Stimulated activated CD8-positive, alpha-beta memory T cell treated with anti-CD3 and anti-CD28 coated beads, Interleukin-4, amount 100 ng/mL, for 24 hours (primary cell): ENCODE measurements at places on chromosomes 3 and 15.

DNA sequence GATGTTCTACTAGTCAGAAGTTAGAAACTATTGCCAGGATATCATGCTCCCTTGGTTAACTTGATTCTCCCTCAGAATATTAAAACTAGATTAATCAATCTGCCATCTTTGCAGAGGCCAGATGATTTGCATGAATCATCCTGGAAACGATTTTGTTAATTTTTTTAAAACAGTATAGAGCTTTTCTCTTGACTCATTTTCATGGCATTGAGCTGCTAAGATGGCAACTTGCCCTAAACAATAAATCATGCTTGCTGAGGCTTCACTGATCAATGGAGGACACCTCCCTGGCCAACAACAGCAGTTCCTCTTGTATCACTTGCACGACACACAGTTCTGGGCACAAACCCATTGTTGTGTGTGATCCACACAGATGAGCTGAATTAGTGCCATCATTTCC, 109.1 kb downstream of the COL6A6 start:
- DNase-seq, result no peak

- DNase-seq, result no peak
Measured at GRCh38 chr3:67167481-67167880, 169.4 kb downstream of the KBTBD8 start.

- no peak for DNase-seq
Measured at GRCh38 chr15:41981371-41982132, 9.2 kb upstream of the EHD4 start.

DNA sequence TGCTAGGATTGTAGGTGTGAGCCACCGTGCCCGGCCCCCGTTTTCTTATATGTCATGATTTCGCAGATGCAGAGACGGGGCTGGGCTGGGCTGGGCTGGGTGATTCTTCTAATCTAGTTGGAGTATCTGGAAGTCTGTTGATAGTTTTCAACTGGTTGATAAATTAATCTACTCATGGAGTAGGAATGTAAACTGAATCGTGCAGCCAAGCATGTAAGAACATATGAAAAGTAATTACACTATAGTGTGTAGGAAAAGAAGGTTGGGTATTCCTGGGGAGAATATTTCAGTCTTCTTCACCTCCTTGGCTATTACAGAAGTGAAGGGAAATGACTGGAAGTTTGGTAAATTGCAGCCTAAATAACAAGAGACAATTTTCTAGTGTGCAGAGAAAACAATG, 82.6 kb upstream of the MAGI1 start:
- no peak for DNase-seq

DNA sequence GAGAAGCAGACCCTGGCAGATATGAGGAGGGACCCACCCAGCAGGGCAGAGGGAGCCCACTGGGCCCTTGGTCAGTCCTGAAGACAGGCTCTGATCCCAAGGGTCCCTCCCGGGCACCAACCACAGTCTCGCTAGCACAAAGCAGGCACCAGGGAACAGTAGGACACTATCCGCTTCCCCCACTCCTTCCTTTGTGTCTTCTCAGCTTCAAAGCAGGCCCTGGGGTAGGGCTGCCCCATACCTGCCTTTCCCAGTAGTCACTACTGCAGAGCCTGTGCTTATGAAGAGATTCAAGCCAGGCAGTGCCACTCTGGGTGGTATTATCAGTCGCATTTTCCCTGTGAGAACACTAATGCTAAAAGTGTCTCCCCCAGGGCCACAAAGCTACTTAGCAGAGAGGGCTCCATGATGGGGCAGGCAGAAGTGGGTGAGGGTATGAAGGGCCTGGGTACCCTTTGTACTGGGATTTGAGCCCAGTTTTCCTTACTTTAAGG, 32.7 kb downstream of the SRPRB start:
- no peak for DNase-seq

DNA sequence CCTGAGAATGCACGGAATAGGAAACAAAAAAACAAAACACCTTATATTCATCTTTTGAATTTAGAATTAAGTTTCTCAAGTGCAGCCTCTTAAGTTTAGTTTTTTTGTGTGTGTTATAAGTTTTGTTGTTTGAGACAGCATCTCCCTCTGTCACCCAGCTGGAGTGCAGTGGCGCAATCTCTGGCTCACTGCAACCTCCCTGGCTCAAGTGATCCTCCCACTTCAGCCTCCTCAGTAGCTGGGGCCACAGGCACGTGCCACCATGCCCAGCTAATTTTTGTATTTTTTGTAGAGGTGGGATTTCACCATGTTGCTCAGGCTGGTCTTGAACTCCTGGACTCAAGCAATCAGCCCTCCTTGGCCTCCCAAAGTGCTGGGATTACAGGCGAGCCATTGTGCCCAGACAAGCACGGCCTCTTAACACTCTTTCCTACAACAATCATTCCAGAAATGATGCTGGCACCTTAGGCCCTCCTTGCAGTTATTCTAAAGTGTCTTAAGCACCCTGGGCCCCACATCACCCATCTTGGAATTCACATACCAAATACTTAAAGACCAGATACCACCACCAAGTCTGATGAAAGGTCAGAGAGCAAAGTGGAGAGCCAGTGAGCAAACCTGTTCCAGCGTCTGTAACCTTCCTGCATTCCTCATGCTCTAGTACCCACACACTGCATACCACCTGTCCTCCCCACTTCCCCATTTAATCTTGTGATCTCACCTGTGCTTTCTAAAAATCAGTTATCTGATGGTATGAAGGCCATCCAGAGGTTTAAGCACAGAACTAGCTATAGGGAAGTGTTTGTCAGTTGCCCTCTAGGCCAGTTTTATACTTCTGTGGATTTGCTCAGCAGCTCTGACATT, 6.9 kb upstream of the SPG11 start:
- DNase-seq, result no peak

DNA sequence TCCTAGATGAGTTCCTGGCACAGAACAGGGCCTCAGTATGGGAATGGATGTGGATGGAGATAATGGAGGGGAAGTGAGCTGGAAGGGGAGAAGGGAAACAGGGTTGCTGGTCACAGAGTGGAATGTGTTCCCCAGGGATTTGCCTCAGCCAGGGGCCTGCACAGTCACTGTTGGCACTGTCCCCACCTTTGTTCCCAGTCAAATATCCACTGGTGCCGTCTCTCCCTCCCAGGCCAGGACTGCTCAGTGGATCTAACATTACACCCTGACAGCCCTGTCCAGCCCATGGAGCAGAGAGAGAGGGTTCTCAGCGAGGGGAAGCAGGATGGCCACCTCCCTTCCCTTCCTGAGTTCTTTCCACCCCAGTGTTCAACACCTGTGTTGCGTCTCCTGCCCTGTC, 1.5 kb upstream of the PPP1R2 start:
- DNase-seq, result no peak

DNA sequence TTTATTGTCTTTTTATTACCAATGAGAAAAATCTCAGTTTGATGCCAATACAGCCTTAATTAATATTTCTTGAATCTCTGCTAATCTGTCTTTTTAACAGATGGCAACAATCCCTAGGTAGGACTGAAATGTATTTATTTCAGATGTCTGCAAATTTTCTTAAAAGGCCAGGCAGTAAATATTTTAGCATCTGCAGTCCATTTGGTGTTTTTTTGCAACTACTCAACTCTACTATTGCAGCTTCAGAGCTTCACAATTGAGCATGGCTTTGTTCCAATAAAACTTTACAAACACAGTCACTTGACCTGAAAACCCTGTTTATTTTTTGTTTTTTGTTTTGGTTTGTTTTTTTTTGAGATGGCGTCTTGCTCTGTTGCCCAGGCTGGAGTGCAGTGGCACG, 82.7 kb downstream of the RARB start:
- no peak for DNase-seq

DNA sequence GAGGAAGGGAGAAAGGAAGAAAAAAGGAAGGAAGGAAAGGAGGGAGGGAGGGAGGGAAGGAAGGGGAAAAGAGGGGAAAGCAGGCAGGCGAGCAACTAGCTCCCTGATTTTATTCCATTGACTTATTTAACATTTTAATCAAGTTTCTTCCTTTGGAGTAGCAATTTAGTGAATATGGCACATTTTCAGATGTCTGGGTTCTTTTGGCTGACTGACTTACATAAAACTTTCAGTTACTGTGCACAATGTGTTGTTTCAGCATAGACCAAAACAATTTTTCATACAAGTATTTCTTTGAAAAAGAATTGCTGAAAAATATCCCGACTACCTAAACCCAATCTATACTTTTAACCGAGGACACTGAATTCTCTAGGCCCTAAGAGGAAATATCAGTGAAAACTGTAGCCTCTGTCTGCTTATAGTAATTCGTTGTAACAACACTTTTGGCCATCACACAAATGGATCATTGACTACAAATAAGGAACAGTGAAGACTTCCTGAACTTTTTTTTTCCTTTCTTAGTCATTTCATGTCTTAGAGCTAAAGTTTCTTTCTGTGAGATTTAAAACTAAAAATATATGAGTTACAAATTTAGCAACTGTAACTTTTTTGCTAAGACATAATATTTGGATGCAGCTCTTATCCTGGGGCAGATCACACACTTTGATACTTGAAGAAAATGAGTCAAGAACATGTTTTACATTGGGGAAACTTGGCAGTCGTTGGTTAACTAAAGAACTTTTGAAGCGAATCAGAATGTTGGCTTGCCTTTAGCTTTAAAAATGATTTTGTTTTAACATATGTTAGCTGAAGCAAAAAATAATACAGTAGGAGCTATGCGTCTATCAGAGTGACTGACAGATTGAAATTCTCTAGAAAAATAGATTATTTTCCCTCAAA, 79.6 kb downstream of the SOX2 start:
- DNase-seq, result no peak

- DNase-seq, result no peak
Measured at GRCh38 chr3:32758375-32758753, 59.4 kb upstream of the TRIM71 start.

DNA sequence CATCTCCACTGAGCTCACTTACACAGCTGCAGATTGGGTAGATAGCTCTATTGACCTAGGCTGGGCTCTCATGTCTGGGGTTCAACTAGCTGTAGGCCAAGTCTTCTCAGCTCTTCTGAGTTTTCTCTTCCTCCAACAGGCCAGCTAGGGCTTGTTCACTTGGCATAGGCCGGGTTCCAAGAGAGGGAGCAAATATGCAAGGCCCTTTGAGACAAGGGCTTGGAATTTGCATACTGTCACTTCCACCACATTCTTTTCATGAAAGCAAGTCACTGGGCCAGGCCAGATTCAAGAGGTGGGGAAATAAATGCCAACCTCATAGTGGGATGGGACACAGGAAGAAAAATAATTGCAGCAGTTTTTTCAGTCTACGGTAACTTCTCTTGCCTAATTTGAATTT, 25.2 kb downstream of the PIGB start:
- DNase-seq, result no peak

DNA sequence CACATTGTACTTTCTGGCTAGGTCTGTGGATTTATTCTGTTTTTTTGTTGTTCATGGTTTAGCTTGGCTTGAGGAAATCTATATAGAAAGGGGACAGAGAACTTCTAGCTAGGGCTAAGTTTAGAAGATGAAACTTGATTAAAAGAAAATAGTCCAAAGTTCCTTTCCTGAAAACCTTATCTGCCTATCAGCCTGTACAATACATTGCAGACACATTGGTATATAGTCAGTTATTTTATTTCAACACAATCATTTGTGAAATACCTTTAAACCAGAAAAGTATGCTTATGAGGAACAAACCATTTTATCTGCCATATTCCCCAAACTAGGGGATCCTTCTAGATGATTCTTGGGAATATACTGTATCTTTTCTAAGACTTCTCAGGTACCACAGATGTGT, 147.3 kb upstream of the CGNL1 start:
- no peak for DNase-seq

- DNase-seq, result no peak
Measured at GRCh38 chr3:24608701-24609390, 114.2 kb upstream of the THRB start.

- no peak for DNase-seq
Measured at GRCh38 chr3:106341087-106341486, 472.3 kb upstream of the CBLB start.

DNA sequence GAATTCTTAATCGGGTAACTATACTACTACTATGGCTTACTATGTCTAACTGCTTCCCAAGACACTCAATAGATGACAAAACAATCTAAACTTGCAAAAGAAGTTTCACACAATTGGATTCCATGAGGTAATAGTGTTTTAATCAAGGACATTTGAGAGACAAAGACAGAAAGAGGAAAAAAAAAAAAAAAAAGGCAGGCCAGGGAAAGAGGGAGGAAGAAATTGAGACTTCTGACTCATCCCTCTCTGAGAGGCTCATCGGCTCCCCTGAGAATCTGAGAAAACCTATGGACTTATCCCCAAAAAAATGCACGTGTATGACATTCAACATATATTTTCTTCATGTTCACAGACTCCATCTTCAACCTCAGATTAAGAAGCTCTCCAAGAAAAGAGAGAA, 61.0 kb downstream of the SCAPER start:
- DNase-seq, result no peak

- DNase-seq, result no peak
Measured at GRCh38 chr3:161247049-161247448, 25.9 kb downstream of the NMD3 start.

GRCh38 chr3:50163572-50164455, 8.7 kb downstream of the SEMA3F start:
- no peak for DNase-seq

DNA sequence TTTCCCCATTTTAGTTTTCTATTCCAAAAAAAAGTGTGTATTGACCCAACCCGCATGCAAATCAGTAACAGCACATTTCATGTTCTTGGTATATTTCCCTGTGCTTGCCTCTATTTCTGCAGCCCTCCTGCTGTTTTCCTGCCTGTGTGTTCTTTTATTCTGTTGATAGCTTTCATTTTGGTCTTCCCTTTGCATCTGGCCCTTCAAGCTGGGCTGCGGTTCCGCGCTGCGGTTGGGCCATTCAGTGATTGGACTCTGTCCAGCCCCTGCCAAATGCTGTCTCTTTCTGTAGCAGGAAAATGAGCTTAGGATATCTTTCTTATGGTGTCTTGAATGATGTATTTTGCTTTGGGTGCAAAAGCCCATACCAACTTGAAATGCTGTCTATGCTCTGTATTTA, 49.9 kb downstream of the ZNF621 start:
- no peak for DNase-seq

DNA sequence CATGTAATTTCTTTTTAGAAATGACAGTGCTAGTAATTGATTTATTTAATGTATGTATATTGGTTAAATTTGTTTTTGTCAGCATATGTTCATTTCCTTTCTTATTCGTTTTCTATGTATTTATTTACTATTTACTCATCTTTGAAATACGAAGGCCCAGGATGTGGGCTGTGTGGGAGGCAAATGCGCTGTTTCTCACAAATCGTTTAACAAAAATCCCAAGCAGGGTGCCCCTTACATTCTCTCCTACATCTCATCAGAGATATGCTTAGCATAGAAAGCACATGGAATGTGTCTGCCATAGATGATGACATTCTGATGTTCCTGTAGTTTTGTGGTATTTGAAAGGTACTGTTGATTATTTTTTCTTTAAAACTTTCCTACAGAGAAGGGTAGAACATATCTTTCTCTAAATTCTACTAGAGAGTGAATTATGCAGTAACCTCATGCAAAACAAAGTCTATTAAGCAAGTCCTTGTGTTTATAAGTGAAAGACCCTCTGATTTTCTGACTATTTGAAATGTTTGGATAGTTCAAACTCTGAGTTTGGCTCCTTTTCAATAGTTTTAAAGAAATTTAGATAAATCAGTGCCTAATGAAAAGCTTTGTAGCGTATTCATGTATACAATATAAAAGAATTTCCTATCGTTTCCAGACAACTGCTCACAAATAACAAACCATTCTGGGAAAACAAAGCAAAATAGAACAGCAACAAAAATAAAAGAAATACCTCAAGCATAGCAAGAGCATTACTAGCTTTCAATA, 111.1 kb upstream of the VGLL3 start:
- no peak for DNase-seq
